ENCODE measurements at places on chromosomes 1 and 21. TPM values are rescaled to one million over a fixed set of nuclear protein-coding genes. Genes with fewer than 3 reads are reported as not detected.

Gene RUNX1
- 20.6 TPM for polyA plus RNA-seq

Gene RBM11
- 2.3 TPM for polyA plus RNA-seq

Gene CFAP45
- polyA plus RNA-seq, result 0.44 TPM

Gene LCE1B
- polyA plus RNA-seq, result not detected

Gene A3GALT2
- not detected for polyA plus RNA-seq

Gene TMEM222
- polyA plus RNA-seq, result 59.9 TPM
